Suppressor macrophage treated with lipopolysaccharide for 4 hours (primary cell): ENCODE measurements at places on chromosomes 16 and 17.

GRCh38 chr16:87468550-87468949, 24.3 kb downstream of the ZCCHC14 start:
- DNase-seq: no peak

DNA sequence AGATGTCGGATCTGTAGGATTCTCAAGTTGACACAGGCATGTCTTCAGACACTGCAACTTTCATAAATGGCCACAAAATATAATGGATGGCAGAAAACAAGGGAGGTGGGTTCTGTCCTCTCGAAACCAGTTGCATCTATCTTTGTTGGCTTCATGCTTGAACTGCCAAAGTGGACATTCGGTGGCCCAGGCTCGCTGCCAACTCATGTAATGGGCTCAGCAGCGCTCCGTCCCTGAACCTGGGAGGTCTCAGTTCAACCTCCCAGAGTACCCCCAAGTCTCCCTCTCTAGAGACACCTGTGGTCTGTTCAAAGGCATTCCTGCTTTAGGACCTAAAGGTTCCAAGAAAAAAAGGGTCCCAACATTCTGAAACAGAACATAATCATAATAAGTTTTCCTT, 71.9 kb downstream of the NXN start:
- DNase-seq: no peak

DNA sequence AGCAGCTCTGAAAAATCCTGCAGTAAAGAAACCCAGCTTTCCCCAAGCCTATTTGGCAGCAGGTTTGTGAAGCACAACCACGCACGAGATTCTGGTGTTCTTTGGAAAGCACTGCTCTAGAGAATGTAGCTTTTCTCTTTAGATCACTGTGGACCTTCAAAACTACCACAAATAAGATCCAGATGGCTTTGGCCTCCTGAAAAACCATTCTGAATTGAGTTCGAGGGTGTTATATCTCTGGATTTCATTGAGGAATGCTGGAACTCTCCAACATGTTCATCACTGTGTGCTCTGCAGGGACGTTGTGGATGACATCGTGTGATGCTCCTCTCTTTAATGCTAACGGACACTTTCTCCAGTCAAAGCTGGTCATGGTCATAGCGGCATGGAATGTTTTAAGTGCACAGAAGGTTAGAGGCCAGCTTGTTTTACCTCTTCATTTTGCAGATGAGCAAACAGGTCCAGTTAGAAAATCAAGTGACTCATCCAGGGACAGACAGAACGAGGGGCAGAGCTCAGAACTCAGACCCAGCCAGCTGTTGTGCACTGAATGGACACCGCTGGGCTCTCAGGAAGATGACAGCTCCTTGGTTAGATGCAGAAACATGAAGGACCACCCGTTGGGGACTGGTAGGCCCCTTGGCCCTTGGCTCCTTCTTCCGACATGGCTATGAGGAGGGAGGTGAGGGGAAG, 37.2 kb downstream of the CCDC42 start:
- DNase-seq: no peak

DNA sequence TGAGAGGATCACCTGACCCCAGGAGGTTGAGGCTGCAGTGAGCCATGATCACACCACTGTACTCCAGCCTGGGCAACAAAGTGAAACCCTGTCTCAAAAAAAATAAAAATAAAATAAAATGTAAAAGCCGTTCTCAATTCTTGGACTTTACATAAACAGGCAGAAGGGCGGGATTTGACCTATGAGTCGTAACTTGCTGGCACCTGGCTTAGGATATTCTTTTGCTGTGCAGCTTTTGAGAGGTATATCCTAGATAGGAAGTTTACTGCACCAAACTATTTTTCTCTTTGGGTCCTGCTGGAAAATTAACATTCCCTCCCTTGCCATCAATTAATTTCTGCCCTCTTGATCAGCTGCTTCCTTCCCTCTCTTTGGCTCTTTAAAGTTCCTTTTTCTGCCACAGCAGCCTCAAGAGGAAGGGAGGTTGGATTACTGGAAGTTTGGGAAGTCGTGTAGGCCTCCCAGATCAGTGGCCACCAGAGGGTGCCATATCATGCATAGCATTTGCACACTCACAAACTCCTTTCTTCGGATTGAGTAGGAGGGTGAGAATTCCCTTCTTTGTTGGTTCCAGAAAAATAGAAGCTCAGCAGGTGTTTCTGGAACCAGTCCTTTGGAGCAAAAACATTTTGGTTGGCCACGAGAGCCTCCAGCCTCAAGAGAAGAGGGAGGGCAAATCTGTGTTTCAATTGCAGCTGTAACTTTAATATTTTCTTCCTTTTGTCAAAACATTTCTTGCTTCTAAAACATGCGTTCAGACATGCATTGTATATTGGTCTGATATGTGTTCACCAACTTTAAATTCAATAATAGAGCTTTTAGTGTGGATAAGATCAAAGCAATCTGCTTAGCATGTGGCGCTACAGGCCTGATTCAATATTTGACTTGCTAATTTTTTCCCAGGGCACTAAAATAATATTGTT, 147.3 kb downstream of the CCDC182 start:
- DNase-seq: peak; percentile 73

- no peak for DNase-seq
Measured at GRCh38 chr16:22670044-22670536, 143.9 kb upstream of the HS3ST2 start.

GRCh38 chr17:4442582-4442981, 8.8 kb downstream of the SPNS3 start:
- no peak for DNase-seq

DNA sequence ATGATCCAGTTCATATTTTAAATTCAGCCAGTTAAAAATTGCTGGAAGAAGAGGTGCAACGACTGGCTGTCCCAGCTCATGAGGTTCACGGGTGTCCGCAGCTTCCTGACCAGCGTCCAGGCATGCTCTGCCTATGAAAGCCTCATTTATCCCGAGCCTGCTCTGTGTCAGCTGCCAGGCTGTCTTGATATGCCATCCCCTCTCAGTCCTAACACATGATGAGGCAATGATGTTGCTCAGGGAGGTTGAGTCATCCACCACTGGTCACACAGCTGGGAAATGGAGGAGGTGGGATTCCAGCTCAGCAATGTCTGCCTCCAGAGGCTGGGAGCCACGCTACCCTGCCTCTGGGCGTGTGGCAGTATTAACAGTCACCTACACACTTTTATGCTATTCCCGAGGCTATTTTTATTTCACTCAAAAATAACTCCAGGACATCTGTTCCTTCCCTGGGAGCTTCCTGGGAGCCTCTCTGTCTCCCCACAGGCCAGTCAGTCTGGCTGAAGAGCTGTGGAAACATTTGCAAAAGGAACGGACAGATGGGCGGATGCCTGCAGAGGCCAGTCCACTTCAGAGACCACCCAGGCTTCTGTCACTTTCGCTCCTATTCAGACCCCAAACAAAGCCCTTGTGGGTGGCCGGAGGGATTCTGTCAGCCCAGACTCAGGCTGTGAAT, 22.5 kb downstream of the RAB11FIP4 start:
- DNase-seq: peak; percentile 80

GRCh38 chr16:73150786-73151185, 102.9 kb upstream of the ZFHX3 start:
- DNase-seq: peak; percentile 71

DNA sequence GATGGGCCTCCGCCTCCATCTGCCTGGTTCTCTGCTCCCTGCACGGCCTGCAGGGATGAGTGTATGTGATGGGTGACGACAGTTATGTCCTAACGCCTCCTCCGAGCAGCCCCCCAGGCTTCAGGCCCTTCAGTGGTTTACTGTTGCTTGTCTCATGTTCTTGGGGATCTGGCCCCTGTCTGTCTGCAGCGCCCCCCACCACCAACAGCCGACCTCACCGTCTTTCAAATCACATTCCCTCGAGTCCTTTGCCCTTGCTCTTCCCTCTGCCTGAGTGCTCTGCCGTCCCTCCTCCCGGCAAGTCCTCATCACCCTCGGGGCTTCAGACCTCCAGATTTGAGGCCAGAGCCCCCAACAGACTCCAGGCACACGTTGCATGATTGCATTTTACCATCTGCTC, 18.2 kb downstream of the METTL22 start:
- no peak for DNase-seq

GRCh38 chr17:13311306-13311705, 290.4 kb downstream of the HS3ST3A1 start:
- no peak for DNase-seq

- no peak for DNase-seq
Measured at GRCh38 chr17:67747681-67748235, 30.0 kb downstream of the NOL11 start.

DNA sequence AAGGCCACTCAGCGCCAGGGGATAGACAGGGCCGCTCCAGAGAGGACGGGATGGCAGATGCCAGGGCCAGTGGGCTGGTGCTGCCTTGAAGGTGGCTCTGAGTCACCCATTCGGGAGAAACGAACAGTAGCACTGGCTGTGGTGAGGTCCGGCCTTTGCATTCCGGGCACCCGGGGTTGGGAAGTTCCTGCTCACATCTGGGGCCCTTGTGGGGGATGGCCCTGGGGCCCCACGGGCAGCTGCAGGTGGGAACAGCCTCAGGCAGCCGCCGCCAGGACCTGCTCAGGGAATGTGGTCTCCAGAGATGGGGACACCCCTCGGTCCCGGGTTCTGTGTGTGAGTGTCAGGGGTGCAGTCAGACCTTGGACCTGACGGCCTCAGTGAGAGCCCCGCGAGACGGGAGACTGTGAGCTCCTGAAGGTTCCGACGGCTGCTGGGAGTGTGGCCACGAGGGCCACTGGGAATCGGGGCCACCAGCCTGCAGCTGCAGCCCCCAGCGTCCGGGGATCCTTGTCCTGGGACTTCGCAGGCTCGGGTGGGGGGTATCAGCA, 1.4 kb downstream of the CBFA2T3 start:
- DNase-seq: peak; percentile 69

- DNase-seq: no peak
Measured at GRCh38 chr17:1045456-1045855, 48.5 kb downstream of the TIMM22 start.

DNA sequence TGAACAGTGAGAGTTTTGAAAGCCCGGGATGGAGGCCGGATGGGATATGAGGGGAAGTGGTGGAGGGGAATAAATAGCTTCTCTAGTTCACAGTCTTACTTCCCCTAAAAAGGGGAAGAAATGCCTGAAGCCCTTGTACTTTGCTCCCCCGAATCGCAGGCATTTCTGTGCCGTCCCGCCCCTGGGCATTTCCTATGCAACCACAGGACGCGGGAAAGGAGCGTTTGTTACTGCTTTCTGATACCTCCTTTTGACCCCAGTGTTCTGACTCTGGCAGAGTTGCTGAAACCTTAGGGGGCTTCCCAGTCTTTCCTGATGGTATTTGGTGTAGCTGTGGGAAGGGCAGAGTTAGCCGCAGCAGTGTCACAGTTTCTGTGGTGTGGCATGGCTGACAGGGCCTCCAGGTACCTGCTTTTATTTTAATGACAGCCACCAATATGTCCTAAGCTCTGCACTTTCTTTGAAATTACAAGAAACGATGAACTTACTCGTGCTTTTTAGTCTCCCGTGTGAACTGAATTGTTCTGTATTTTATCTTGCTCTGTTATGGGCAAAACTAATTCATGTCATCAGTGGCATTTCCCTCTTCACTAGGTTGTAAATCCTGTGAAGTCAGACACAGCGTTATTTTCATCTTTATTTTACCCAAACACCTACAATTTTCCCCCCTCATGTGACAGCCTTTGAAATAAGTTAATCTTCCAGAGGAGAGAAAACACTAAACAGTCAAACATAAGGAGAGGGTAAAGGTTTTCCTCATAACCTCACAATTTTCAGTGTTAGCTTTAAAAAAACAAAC, 27.1 kb downstream of the USP10 start:
- peak; percentile 89 for DNase-seq

- no peak for DNase-seq
Measured at GRCh38 chr16:85126394-85126704, 14.1 kb upstream of the CIBAR2 start.
